ENCODE measurements at places on chromosomes 16 and 17.
A peak's percentile ranks its signal among the peaks of the same experiment; 100 is the strongest.

DNA sequence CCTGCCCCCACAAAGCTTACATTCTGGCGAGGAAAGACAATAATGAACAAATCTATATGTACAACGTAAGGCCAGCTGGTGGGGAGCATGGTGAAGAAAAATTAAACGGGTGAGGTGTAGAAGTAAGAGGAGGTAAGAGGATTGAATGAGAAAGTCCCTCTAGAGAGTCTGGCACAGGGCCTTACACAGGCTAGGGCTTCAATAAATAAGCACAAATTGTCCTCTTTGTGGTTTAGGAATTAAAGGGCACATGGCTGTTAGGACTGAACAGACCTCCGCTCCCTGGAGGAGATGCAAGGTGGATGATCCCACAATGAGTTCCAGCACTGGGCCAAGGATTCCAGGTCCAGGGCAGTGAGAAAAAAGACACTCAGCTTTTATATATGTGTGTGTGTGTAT, 43.1 kb upstream of the HAPSTR1 start:
- DNase-seq = no peak

DNA sequence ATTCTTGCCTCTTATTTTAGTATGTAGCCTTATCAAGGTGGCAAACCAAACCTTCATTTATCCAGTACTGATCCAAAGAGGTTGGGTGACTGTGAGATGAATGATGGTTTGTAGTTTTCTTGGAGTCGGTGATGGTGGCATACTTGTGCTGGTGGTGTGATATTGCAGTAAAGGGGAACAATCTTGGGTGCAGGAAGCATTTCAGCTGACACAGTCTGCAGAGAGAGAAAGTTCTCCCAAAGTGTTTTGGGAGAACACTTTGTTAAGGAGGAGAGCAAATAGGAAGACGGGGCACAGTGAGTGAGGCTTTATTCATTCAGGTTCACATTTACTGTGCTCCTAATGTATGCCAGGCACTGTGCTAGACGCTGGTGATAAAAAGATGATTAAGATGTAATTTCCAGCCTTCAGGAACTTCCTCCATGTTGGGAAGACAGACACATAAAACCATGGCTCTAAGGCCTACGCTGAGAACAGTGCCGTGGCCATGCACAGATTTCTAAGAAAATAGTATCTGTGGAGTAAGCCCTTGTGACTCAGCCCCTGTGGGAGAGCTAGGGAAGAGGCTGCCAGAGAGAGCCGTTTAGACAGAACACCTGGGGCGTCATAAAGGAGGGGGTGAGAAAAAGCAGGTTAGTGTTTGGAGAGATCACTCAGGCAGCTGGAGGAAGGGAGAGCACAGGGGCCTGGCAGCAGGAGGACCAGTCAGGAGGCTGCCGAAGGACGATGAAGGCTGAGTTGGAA, 13.8 kb downstream of the HEATR3 start:
- DNase-seq = no peak

DNA sequence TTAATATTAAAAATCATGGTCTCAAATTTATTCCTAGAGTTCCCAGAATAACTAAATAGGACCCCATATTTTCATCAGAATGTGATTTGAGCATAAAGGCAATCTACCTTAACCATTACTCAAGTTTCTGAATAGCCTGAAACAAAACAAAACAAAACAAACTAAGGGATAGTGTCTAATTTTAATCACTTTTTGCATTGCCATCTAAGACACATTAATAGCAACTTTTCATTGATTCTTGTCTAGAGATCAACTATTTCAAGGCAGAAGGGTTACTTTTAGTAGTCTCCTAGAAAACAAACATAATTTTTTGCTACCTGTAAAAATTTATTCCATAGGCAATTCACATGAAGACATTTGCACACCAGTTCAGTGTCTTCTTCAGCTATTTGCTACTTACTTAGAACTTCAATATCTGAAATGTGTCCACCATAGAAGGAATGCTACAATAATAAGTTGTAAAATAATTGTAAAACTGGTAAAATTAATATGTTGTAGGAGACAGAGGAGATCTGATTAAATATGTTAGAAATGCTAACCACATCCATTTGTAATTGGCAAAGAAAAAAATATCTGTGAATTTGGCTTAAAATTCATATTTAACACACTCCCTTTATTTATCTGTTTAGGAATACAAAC, 94.7 kb downstream of the SKAP1 start:
- no peak for DNase-seq

- DNase-seq = no peak
These were observed 812 bp upstream of the MYOCD start for GRCh38 chr17:12664894-12665262.

DNA sequence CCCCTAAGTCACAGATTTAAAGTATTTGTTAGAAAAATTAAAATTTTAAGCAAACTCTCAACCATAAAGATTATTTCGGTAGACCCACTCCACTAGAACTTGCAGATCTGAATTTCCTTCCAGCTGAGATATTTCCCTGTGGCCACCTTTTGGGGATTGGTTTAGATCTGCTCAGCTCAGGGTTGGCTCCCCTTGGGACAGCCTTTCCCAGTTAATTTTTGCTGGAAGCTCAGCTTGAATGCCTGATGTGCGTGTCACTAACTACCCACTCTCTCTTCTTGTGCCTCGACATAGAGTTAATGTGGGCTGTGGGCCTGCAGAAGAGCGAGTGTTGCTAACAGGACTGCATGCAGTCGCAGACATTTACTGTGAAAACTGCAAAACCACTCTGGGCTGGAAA, 57.6 kb downstream of the YPEL2 start:
- DNase-seq = no peak

- no peak for DNase-seq
These were observed 137.6 kb downstream of the AATF start for GRCh38 chr17:37086334-37086733.

- DNase-seq = peak; percentile 41
These were observed 6.0 kb downstream of the ZNF688 start for GRCh38 chr16:30565526-30565925.

DNA sequence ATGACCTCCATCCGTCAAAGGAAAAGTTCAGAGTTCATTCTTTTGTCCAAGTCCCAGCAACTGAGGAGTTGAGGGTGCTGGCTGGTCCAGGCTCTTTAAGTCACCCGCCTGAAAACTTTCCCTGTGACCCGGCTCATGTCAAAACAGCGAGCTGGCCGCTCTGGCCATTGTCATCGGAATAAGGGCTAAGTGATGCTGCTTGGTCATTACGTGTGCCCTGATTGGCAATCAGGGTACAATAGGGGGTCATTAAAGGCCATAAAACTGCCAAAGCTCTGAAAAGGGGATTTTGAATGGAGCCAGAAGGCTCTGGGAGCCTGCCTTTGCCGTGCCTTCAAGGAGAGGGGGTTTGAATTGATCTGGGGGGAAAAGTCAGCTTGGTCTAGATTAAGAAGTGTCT, 88.5 kb upstream of the IRX3 start:
- DNase-seq = no peak

GRCh38 chr16:56929639-56930038, 2.3 kb upstream of the HERPUD1 start:
- DNase-seq = no peak

DNA sequence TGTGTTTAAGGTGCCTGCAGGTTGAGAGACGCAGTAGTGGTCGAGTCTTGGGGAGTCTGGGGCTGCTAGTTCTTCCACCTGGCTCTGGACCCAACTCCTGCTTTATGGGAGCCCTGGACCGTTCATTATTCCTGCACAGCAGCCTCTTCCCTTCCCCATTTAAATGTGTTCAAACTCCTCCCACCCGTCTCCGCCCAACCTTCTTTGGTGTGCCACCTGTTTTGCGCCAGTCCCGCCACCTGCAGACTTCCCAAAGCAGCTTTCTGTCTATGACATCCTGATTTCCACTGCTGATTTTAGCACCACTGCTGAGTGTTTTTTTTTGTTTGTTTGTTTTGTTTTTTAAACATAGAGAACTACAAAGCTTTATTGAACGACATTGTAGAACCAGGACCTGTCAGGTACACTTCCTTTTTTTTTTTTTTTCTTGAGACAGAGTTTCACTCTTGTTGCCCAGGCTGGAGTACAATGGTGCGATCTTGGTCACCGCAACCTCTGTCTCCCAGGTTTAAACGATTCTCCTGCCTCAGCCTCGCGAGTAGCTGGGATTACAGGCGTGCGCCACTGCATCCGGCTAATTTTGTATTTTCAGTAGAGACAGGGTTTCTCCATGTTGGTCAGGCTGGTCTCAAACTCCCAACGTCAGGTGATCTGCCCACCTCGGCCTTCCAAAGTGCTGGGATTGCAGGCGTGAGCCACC, 12.8 kb downstream of the ADORA2B start:
- no peak for DNase-seq

- no peak for DNase-seq
These were observed 11.7 kb downstream of the TMEM100 start for GRCh38 chr17:55710829-55711496.

- DNase-seq = no peak
These were observed 9.3 kb downstream of the SMCR8 start for GRCh38 chr17:18324140-18325050.

GRCh38 chr17:81328489-81328888, 33.4 kb upstream of the SLC38A10 start:
- DNase-seq = no peak

DNA sequence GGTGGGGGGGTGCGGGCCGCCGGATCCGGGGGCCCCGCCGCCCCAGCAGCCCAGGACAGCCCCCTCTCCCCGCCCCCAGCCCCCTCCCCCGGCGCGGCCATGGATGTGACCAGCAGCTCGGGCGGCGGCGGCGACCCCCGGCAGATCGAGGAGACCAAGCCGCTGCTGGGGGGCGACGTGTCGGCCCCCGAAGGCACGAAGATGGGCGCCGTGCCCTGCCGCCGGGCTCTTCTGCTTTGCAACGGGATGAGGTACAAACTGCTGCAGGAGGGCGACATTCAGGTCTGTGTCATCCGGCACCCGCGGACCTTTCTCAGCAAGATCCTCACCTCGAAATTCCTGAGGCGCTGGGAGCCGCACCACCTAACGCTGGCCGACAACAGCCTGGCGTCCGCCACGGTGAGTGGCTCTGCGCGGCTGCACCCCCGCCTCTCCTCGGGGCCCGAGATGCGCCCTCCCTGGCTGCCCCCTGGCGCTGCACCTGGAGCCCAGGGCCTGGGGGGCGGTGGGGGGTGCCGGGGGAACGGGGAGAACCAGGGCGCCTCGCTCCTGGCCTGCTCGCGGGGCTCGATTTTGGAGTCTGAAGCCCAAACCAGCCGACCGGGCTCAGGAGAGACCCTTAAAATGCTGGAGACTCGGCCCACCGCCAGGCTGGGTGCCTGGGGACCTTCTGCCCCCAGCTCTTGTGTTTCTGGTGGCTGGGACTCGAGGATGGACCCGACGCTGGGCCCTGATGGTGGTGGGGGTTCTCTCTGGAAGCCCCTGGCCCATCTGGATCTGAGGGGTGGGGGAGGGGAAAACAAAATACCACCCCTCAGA, 744 bp downstream of the CMIP start:
- no peak for DNase-seq

DNA sequence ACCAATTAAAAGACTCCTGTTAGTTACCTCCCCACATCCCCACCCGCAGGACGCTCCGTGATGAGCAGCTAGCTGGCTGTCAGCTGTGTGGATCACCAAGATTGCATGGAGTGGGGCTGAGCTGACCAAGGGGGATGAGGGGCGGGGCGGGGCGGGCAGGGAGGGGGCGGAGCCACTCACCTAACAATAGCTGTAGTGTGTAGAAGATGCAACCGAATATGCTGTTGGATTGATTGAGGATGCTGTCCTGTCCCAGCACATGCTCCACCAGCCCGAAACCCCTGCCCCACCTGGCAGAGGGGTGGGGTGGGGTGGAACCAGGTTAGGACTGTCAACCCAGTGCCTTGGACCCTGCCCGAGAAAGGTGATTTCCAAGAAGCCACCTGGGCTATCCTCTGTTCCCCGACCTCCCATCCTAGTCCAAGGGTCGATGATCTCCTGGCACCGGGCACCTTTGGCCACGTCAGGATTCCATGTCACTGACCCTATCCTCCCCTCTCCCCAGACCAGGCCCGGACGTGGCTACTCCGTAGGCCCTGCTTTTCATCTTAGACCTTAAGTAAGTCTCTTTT, 1.4 kb downstream of the VKORC1 start:
- DNase-seq = no peak

- DNase-seq = no peak
These were observed 2.3 kb downstream of the NDUFB10 start for GRCh38 chr16:1961651-1962067.

GRCh38 chr16:23670137-23670776, 8.4 kb upstream of the PLK1 start:
- no peak for DNase-seq

GRCh38 chr16:57106767-57107166, 14.4 kb downstream of the CPNE2 start:
- no peak for DNase-seq

DNA sequence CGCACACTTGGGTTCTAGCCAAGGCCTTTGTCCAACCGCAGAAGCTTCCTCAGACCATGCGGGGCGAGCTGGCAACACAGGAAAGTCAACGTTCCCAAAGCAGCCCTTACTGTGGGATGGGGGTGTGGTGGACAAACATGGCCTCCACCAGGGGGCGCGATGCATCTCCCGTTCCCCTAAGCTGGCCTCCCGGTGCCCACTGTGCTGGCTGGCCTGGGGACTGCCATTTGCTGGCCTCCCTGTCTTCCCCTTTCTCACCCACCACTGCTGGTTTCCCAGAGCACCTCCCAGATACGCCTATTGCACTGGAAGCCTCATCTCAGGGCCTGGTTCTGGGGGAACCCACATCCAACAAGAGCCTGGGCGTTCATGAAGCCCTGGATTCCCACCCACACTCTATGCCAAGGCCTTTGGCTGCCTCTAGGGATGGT, 145.3 kb downstream of the IRF8 start:
- DNase-seq = no peak

DNA sequence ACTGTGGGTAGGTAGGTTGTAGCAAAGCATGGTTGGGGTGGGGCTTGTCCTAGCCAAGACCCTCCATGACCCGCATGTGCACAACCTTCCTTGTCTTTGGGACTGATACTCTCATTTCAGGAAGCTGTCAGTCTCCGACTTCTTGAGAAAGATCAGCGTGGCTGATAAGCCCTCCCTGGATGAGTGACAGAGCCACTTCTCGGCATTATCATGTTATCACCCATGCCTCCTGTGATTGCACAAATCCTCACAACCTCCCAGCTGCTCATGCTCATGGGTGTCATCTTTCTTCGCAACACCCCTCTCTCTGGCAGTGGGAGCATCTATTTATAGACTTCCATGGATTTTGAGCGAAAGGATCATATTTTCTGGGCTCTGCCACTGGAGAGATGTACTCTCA, 314.2 kb downstream of the FOXL1 start:
- DNase-seq = no peak

DNA sequence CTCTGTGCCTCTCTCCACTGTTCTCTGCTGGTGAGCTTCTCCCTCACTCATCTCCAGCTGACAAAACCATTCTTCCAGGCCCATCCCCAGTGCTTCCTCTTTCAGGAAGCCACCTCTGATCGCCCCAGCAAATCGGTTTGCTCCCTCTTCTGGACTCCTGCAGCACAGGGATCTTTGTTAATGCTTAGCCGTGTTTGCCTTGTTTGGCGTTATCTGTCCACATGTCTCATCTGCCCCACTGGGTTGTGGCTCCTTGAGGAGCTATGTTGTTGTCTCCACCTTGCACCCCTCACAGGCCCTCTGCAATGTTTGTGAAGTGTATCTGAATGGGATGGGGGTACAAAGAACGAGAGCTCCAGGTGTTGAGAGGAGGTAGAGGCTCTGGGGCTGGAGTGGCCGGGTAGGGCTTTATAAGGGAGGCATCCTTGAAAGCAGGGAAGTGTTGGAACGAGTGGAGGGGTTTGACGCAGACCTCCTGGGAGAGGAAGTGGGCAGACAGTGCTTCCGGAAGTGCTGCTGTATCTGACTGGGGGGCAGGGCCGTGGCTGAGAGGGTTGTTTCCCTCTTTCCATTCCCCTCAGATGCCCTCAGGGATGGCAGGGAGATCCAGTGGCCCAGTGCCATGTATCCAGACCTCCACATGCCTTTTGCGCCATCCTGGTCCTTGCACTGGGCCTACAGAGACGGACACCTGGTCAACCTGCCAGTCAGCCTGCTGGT, 27.8 kb downstream of the CASKIN2 start:
- no peak for DNase-seq

Data from NCI-H524 treated with DMSO at 0.1 percent for 48 hours (cell line).